Anterior cingulate cortex (tissue), 58 donors: ENCODE measurements at places on chromosomes 16 and 17.

GRCh38 chr16:14434860-14435259 lies 195.2 kb downstream of the PARN start:
- no peak for DNase-seq

- DNase-seq = no peak
Measured at GRCh38 chr17:48488548-48489106, 42.2 kb downstream of the HOXB1 start.

- no peak for DNase-seq
Measured at GRCh38 chr16:31092330-31092729, 2.3 kb downstream of the VKORC1 start.

DNA sequence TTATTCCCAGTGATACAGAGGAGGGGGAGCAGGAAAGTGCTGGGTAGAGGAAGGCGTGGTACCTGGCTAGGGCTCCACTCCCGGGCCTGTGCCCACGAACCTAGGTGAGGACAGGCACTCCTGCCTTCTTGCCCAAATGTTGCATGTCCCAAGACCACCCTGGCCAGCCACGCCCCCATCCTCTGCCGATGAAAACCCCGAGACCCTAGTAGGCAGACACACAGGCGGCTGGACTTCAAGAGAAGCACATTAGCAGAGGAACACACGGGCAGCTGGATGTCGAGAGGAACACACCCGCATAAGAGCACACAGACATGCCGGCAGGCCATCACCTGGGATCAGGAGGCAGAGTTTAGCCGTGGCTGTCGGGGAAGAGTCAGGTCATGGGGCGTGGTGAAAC lies 1386.5 kb upstream of the GOT2 start:
- DNase-seq = no peak

GRCh38 chr17:59367657-59368045 lies 36.2 kb downstream of the YPEL2 start:
- DNase-seq = no peak

DNA sequence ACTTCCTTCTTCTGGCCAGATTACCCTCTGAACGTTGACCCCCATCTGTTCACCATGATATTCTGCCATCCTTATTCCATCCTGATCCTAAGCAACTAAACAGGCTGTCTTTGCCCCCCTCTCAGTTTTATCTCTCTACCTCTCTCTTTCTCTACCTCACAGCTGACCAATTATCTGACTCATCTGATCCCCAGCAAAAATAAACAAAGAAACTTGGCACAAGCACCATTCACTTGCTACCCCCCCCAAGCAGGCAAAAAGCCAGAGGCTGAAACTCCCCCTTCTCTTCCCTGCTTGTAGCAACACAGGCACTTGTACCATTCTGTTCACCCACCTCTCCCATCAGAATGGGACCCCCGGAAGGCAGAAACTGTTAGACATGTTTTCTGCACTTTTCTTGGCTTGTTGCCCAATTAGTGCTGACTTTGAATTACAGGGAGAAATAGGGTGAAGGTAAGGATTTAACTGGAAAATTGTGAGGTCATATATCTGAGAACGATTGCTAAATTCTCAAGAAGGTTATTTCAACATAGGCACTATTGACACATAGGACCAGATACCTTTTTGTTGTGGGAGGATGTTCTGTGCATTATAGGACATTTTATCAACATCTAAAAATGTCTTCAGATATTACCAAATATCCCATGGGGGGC lies 163.2 kb downstream of the TOX3 start:
- no peak for DNase-seq

GRCh38 chr17:65030618-65031017 lies 25.9 kb downstream of the GNA13 start:
- DNase-seq = no peak

- DNase-seq = no peak
Measured at GRCh38 chr16:67708368-67708771, 10.7 kb downstream of the GFOD2 start.

DNA sequence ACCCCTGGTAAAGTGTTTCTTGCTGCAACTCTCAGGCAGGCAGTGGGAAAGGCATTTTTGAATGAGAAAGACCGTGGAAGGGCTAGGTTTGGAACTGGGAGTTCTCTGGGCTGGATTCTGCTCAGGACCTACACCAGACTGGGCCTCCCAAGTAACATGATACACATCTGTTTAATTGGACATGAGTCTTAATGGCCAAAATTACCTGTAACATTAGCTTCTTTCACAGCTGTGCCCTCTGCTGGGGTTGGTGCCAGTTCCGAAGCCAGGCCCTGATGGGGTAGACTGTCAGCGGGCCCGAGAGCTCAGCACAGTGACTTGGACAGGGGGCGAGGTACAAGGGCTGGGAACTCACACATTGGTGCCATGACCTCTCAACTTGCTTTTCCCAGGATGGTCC lies 118.9 kb upstream of the IRX3 start:
- DNase-seq = no peak

GRCh38 chr17:81295676-81296381 lies 722 bp upstream of the SLC38A10 start:
- DNase-seq = peak; percentile 29

DNA sequence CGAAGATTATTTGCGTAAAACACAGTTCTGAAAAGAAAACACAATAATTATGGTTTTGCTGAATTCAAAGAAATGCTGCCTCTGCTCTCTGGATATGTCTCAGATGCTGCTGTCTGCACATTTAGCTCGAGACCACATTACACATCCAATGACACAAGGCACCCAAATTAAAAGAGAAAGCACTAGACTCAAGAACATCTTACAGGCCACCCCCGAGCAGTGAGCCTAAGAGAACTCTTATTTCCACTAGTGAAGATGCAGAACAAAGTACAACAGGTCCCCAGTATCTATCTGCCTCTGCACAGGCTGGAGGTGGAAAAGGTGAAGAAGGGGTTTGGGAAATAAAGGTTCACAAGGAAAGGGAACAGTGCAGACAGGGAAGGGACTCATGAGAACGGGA lies 33.5 kb downstream of the GRB2 start:
- DNase-seq = no peak

DNA sequence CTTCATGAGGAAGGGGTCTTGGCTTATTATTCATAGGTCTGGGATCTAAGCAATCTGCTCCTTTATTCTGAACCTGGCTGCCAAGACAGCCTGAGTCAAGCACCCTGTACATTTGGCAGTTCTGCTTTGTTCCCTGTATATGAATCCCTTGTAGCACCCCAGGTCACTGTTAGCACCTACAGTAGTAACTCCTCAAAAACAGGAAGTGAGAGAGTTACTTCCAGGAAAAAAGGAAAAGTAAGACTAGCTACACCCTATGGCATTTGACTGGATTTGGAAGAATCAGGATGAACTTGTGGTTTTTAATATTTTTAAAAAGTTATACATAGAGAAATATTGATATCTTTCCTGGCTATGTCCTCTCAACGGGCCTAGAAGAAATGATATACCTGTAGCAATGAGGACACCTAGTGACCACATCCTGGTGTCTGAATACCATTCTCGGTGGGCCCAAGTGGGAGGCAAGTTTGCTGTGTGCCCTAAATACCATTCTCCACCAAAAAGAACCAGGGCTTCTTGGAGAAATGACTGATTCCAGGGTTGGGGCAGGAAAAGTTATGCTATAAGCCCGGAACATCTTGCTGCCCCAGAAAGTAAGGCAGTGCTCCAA lies 9.9 kb downstream of the ANKRD40 start:
- no peak for DNase-seq

GRCh38 chr16:87728026-87728425 lies 37.8 kb downstream of the KLHDC4 start:
- no peak for DNase-seq

GRCh38 chr16:21083729-21084268 lies 66.8 kb downstream of the DNAH3 start:
- DNase-seq = no peak

DNA sequence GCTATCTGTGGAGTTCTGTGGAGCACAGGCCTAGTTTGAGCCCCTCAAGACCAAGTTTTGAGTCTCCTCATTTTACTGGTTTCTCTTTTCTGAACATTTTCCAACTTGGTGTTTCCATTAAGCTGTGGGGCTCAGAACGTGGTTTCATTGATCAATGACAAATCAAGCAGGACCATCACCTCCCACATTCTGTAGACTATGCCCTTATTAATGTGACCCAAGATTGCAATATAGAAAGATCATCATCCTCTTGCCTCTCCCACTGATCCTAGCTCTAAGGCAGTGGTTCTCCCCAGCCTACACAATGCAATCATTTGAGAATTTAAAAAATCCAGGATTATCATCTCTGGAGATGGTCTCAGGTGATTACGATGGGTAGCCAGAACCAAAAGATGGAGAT lies 15.8 kb upstream of the OSGIN1 start:
- DNase-seq = no peak

GRCh38 chr16:55330781-55331647 lies 7.0 kb downstream of the IRX6 start:
- DNase-seq = no peak

- DNase-seq = no peak
Measured at GRCh38 chr17:63998721-63999679, 849 bp downstream of the PRR29 start.

- DNase-seq = no peak
Measured at GRCh38 chr16:648071-648780, 939 bp upstream of the WDR90 start.

- no peak for DNase-seq
Measured at GRCh38 chr16:20129375-20129774, 55.7 kb upstream of the GPR139 start.

GRCh38 chr17:58231641-58232040 lies 6.7 kb upstream of the LPO start:
- no peak for DNase-seq

- DNase-seq = no peak
Measured at GRCh38 chr16:272633-273546, 2.9 kb downstream of the RGS11 start.

DNA sequence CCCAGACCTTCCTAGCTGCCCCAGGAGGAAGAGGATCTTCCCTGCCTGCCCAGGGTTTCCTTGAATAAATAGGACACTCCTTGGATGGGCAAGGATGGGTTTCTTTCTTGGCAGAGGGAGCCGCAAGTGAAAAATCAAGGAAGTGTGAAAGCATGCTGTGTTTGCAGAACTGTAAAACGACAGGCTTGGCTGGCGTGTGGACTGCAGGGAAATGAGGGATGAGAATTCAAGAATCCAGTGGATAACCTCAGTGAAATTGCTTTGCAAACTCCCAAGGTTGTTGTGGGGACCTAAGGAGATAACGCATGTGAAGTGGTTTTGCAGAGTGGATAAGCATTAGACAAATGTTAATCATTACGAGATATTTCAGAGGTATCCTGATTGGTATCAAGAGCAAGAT lies 20.4 kb downstream of the GPR139 start:
- DNase-seq = no peak

DNA sequence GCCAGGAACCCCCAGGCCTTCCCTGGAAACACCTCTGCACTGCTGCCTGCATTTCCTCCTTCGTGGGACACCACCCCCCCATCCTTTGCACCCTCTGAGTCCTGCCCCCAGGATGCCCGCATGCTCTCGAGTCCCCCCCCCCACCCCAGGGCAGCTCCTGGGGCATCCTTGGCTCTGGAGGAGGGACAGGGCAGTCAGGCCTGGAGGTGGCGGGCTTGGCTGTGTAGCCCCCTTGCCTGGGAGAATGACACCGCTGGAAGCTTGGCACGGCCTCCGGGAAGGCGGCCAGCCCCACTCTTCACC lies 98.9 kb upstream of the GSE1 start:
- no peak for DNase-seq

DNA sequence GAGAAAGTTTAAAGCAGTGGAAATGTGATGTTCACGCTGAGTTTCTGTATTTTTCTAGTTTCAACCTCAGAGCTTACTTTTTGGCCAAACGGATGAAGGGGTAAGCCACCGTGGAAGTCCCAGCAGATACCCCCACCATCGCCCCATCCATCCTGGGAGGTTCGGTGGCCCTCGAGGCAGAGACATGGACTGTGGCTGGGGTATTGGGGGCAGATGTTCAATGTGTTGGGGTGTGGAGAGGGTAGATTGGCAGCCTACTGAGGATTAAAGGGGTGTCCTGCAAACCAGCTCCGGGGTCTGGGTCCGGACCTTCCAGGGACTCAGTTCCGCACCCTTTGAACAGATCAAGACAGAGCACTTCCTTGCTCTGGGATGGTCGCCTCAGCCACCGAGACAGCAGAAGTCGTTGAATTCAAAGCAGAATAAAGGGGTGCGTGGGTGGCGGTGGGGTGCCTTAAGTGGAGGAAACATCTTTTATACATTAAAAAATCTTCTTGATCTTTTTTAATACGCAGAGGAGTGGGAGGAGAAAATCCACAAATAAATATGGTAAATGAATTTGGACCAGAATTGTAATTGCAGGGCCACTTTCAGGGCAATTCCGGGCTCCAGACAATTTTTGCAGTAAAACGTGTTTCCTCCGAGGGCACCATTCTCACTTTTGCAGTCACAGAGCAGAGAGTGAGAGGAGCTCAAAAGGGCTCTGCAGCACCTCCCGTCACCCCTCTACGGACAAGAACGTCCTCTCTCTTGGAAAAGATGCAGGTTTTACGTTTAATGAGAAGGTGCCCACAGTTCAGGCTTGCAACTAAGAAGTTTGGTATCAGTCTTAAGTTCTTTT lies 8.2 kb upstream of the CBX8 start:
- no peak for DNase-seq

DNA sequence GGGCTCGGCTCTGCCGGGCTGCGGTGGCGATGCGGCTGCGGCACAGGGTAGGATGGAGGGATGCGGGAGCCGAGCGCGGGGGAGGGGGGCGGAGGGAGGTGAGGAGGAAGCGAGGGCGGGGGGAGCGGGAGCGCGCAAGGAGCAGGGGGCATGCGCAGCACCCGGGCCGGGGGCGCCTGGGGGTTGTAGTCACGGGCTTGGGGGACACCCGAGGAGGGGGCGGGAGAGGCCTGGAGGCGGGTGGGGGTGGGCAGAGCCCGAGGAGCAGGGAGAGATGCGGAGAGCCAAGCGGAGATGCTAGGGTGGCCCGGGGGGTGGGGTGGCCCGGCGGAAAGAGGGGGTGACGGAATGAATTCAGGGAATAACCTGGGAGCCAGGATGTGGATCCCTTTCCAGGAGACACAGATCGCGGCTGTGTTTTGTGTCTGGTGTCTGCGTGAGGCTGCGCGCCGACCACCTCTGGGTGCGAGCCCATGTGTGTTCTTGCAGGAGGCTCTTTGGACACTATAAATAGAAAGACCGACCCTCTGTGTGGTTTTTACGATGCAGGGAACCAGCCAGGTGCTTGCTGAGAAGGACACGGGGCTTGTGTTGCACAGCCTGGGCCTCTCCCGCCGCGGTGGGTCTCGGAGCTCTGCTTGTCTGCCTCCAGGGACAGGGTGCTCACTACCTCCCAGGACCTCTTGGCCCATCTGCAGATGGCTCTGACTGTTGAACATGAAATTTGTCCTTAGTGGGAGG lies at the start of gene STX1B:
TSS of gene STX1B (minus strand) at position 54 of the 741 bp plus-strand sequence. CDS start 242 bp downstream, outside the sequence.
- peak; percentile 69 for DNase-seq

DNA sequence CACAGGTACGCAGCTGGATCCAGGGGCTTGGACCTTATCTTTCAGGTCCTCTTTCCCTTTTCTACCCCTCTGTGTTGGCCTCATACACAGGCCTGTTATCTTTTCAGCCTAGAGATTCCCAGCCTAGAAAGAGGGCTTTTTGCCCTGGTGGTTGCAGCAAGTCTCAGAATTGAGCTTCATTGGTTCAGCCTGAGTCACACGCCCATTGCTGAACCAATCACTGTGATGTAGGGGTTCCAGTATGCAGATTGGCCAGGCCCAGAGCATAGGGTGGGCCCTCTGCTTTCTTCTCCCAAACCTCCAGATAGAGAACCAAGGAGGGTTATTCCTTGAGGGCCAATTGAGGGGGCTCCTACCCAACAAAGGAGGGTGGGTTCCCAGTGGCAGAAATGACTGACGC lies 32.8 kb downstream of the GPT2 start:
- DNase-seq = no peak

GRCh38 chr16:566475-567372 lies at the start of gene NHLRC4:
NHLRC4 (plus strand) TSS chr16:567005; CDS start chr16:568048, 1,043 bp downstream.
- no peak for DNase-seq
